A673 (cell line): ENCODE measurements at places on chromosomes 1 and 21. TPM values are rescaled to one million over a fixed set of nuclear protein-coding genes. Genes with fewer than 3 reads are reported as not detected.

DNA sequence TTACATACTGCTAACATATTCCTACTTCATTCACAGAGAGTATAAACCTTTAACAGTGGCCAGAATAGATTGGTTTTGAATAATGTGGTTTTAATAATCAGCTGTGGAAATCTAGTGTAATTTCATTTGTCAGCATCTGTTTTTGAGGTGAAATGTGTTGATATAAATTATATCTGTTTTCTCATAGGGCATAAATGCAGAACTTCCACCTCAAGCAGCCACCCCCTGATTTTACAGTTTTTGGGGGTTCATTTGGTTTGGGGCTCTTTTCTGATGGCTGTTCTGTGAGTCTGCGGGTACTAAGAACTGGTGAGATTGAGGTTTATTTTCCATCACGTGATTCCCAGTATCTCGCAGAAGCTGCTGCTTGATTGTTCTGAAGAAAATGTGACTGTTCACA is 23.2 kb downstream of the EDARADD start:
- no peak for DNase-seq

DNA sequence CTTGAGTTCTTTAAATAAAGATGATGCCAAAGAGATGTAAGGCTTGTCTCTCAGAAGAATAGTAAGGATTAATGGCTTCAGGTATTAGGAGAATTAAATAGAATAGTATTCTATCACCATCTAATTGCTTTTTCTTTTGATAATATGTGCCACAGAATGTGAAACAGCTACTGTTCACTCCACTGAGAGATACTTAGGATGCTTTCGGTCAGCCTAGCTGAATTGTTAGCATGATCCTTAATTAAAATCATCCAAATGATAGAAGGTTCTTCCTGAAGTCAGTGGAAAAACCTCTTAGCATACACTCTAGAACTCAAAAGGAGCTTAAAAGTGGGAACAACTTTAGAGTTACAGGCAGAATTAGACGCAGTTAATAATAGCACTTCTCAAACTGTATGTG is 97.0 kb downstream of the RASAL2 start:
- no peak for DNase-seq

DNA sequence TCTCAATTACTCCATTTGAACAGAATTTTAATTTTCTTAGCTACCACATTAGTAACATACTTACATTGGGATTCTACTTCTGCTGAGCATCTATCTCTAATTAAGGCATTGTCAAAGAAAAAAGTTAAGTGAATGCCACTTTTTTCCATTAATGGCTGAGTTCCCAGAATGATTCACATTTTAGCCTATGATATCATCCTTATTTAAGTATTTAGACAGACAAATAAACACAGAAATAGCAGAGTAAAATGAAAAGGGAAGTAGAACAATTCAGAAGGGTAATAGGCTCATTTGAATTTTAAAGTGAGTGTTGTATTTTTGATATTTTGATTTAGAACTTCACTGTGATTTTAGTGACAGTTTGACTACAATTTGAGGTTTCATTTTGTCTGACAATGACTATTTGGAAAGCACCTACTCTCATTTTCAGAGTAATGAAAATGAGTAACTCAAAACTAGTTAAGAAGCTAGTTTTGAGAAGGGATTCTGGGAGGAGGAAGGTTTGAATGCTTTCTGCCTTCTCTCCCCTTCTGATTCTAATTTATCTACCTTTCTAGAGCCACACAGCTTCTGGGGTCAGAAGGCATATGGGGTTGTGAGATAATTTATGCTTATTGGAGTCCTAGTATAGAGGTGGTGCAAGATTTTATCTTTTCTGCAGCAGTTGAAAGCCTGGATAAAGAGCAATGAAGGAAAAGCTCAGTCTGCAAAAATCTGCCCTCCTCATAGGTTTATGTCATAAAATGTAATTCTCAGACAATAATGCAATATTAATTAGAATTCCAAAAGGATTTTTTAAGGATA is 15.5 kb downstream of the LYPLAL1 start:
- DNase-seq, result peak; percentile 43

The USP33 gene
- total RNA-seq, result 90.9 and 103 TPM in 2 replicates

DNA sequence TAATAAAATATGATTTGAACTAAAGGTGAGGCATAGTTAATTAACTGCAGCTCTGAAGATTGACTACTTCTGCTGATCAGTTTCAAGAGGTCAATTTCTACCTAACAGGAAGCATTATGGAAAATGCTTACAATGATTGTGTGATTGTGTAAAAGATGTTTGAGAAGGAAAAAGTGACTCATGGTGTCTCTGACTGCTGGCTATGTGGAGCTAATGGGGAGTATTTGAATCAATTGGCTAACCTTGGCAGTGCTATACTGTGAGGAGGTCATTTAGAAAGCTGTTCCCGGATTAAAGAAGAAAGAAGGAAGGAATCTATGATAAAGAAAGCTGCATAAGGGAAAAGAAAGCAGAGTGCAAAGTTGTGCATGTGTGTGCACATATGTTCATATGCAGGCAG is 376.5 kb downstream of the ADGRL2 start:
- no peak for DNase-seq

DNA sequence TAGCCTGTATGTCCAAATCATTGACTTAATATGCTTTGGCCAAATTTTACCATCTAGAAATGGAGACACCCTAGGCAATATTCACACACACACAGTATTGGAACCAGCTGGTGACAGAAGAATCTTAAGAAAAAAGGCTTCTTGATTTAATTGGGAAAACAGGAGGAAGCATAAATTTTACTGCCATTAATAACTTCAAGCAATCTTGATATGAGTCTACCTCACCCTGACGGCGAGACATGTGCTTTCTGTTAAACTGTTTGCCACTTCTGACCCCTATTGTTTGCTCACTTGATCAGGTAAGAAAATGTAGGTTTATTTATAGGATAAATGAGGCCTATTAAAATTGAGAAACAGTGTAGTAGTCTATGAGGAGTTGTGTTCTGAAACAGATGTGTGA is 73.2 kb downstream of the KIFAP3 start:
- DNase-seq, result no peak

DNA sequence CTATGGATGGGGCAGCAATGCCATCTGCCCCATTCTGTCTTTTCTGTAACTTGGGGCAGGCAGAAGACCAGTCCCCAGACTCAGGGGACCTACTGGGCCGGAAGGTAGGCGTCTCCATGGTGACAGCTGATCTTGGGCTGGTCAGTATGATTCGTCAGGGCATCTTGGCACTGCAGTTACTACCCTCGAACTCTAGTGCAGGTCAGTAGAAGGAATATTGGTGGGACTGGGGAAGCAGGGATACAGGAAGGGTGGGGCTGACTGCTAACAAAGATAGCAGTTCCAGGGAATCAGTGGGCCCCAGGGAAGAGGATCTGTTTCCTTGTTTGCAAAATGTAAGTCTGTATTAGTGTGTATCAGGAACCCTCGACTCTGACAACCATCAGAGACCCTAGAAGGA is 26.2 kb downstream of the SZT2 start:
- DNase-seq, result no peak

DNA sequence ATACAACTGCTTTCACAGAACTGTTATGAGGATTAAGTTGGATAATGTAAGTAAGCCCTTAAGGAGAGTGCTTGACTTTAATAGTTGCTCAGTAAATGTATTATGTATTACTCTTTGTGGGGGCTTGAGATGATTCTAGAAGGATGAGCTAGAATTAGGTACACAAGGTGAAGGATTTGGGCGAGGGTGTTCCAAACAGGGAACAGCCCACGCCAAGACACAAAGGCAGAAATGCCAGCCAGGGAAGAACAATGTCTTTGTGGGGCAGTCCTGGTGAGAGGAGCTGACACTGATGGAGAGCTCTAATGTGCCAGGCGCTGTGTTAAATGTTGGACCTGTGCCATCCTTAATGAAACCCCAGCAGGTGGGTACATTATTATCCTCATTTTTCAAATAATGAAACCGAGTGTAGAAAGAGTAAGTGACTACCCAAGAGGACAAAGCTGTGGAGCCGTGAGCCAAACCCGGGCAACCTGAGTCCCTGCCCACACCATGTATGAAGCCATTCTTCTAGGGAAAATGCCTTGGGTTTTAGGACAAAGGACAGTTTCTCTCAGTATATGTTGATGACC is 362.4 kb downstream of the HHAT start:
- DNase-seq, result no peak

GRCh38 chr1:150564051-150564991 is 15.1 kb downstream of the MCL1 start:
- no peak for DNase-seq

The NPHS2 gene
- total RNA-seq, result not detected in 2 replicates

GRCh38 chr1:236133339-236133738 is 9.0 kb upstream of the GPR137B start:
- no peak for DNase-seq

DNA sequence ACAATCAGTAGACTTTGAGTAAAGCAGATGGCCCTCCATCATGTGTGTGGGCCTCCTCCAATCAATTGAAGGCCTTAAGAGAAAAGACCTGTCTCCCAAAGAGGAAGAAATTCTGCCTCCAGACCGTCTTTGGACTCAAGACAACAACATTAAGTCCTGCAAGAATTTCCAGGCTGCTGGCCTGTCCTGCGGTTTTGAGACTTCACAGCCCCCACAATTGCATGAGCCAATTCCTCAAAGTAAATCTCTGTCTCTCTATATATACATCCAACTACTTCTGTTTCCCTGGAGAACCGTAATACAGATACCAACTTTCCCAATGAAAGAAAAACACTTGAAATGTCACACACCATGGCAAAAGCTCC is 16.4 kb downstream of the REG4 start:
- no peak for DNase-seq

DNA sequence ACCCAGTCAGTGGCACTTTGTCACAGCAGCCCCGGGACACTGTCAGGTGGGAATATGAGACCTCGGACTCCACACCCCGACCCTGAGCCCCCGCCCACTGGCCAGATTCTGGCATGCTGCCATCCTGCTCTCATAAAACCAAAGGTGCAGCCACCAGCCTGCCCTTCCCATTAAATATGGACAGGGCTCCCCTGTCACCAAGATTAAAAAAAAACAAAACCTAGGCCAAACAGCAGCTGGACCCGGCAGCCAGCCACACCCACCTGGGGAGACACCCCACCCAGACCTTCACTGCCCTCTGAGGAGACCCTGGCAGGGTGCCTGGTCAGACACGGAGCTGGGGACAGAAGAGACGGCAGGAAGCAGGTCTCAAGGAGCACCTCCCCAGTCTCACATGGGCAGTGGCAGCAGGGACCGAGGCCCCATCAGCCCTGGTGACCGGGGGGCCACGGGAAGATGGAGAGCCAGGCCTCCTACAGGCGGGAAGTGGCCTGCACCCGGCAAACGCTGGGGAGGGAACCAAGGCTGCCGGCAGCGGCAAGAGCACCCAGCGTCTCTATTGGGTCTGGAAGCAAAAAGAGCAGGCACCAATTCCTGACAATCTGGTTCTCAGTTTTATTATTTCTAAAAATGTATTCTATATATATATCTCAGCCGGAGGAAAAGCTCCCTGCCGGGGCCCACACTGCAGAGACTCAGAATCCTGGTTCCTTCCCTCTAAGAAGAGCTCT is 61.9 kb downstream of the ACOT7 start:
- no peak for DNase-seq

DNA sequence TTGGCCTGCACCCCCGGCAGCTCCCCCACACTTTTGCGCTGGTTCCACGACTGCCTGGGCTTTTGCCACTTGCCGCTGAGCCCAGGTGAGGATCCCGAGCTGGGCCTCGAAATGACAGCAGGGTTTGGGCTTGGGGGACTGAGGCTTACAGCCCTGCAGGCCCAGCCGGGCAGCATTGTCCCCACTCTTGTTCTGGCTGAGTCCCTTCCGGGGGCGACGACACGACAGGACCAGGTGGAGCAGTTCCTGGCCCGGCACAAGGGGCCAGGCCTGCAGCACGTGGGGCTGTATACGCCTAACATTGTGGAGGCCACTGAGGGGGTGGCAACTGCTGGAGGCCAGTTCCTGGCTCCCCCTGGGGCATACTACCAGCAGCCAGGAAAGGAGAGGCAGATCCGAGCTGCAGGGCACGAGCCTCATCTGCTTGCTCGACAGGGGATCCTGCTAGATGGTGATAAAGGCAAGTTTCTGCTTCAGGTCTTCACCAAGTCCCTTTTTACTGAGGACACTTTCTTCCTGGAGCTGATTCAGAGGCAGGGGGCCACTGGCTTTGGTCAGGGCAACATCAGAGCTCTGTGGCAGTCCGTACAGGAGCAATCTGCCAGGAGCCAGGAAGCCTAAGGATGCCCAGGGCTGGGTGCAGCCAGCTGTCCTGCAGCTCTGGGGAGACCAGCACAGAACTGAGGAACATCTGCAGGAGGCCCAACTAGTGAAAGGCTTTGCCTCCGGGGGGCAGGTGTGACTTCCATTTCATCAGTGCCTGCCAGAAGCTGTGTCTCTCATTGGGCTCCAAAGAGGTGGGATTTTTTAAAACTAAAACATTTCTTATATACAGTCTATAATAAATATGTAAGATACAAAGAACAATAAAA is 1.2 kb downstream of the HPDL start:
- peak; percentile 46 for DNase-seq

GRCh38 chr1:220905650-220906560 is 26.7 kb downstream of the HLX start:
- no peak for DNase-seq

- peak; percentile 89 for DNase-seq
Observed at GRCh38 chr1:3611170-3612019, at the start of gene MEGF6. Gene MEGF6, minus strand, starts transcription at chr1:3611508. Its CDS starts 240 bp downstream, at chr1:3611268.

DNA sequence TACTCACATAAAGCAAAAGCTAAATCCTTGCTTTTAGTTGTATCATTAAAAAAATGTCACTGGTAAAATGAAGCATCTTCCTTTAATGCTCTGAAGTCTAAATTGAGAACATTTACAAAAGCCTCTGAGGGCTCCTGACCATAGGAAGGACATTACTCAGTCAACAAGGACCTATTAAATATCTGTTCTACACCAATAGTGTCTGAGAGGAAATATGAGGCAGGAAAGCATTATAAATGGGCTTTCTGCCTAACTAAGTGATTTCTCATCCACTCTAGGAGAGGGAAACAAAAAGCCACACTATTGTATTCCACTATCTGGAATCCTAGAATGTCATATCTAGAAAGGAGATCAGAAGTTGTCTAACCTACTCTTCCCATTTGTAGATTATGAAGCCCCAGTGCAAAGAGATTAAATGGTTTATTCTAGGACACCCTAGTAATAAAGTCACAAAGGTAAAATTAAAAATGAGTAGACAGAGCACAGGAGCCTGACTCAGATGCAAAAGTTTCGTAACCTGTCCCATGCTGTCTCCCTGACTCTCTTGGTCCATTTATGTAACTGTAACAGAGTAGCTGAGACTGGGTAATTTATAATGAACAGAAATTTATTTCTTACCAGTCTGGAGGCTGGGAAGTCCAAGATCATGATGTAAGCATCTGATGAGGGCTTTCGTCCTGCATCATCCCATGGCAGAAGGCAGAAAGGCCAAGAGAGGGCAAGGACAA is 17.6 kb downstream of the RGS1 start:
- DNase-seq, result no peak

DNA sequence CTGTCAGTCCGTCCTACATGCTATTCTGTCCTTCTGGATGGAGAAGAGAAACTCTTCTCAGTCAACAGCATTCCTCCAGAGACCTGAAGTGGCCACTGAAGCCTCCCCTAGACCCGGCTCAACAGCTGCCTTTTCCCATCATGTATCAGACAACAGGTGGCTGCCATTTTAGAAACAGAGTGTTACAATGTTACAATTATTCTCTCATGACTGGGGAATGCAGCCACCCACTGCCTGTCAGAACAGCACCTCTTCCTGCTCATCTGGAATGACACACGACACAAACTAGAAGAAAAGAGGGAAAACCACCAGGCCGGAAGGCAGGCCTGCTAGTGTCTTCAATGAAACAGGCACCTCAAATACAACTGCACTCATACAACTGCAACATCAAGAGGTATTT is 105.3 kb downstream of the PGBD5 start:
- DNase-seq, result no peak

GRCh38 chr1:248597589-248597988 is at the start of gene OR2T10:
Gene OR2T10, minus strand, starts transcription at chr1:248597700. Its CDS starts 3,932 bp downstream, at chr1:248593768.
- DNase-seq, result no peak

The OR2T2 gene
- total RNA-seq, result not detected in 2 replicates

The ADAM30 gene
- not detected in 2 replicates for total RNA-seq
